Activated CD4-positive, alpha-beta T cell treated with anti-CD3 and anti-CD28 coated beads, Interleukin-2, Interleukin-6, amounts not matched to agents 100 ng/mL and 50 ng/mL, durations not matched to agents 16 hours and 8 hours (primary cell): ENCODE measurements at places on chromosomes 1 and 21.

GRCh38 chr1:88698140-88698539, 14.1 kb downstream of the PKN2 start:
- DNase-seq = no peak

DNA sequence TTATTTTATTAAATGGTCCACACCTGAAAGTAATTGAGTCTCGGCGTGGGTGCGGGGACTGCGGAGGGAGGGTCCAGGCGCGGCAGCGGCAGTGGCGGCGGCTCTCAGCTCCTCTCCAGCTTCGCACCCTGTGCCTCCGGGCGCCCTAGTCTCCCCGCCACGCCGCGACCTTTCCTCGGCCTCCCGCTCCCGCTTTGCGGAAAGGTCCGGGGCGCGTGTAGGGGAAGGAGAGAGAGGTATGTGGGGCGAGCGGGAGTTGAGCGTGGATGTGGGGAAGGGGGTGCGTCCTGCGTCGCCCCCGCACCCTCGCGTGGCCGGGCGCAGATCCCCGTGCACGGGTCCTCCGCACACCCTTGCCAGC, 13.4 kb upstream of the ALX3 start:
- no peak for DNase-seq

DNA sequence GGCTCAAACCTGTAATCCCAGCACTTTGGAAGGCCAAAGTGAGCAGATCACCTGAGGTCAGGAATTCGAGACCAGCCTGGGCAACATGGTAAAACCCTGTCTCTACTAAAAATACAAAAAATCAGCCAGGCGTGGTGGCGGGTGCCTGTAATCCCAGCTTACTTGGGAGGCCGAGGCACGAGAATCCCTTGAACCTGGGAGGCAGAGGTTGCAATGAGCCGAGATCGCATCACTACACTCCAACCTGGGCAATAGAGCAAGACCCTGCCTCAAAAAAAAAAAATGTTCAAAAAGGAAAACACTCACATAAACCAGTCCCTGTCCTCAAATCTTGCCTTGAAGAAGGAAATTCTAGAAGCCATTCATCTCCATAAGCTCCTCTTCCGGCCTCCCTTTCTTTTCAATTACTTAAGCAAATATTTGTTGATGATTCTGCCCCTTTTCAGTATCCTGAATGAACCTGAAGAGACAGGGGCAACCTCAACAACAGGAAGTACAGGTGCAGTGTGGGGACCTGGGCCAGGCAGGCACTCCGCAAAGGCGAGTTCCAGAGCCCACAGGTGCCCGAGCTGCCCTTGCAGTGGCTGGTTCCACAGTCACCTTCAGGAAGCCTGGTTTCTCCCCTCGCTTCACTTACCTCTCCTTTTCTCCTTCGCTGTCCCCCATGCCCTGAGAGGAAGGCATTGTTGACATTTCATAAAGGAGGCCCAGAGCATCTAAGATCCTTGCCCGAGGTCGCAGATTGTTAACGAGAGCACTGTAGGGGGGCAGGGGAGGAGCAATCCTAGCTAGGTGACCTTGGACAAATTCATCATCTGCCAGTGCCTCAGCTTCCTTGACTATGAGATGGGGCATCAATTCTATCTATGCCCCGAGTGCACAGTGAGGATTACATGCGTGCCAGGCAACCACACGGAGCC, 8.9 kb upstream of the LEFTY1 start:
- DNase-seq = no peak

- no peak for DNase-seq
Measured at GRCh38 chr1:228240411-228241240, 32.8 kb downstream of the OBSCN start.

DNA sequence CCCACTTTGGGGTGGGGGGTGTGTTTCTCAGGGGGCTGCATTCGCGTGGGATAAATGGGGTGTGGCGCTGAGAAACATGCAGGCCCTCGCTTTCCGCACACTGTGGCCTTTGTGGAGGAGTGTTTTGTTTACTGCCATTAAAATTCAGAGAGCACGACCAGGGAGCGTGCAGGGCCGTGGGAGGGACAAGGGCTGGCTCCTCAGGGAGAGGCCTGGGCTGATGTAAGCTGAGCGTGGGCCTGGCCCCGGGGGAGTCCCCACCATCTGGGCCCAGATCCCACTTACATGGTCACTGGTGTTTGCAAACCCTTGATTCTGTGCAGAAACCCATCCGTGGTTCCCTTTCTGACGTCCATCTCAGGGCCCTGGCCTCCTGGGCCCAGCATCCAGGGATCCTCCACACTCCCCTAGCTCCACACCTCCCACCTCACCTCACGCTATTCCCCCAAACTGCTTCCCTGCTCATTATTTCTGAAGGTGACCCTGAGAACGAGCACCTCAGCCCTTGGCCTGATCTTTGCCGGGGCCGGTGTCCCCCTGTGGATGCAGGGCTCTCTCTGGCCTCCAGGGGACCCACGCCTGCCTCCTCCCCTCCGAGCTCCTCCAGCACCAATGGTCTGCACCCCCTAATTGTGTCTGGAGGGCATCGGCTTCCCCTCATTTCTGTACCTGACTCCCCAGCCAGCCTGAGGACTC, 92.5 kb upstream of the SIM2 start:
- no peak for DNase-seq

GRCh38 chr1:117671781-117672501, 66.1 kb downstream of the TENT5C start:
- DNase-seq = no peak

DNA sequence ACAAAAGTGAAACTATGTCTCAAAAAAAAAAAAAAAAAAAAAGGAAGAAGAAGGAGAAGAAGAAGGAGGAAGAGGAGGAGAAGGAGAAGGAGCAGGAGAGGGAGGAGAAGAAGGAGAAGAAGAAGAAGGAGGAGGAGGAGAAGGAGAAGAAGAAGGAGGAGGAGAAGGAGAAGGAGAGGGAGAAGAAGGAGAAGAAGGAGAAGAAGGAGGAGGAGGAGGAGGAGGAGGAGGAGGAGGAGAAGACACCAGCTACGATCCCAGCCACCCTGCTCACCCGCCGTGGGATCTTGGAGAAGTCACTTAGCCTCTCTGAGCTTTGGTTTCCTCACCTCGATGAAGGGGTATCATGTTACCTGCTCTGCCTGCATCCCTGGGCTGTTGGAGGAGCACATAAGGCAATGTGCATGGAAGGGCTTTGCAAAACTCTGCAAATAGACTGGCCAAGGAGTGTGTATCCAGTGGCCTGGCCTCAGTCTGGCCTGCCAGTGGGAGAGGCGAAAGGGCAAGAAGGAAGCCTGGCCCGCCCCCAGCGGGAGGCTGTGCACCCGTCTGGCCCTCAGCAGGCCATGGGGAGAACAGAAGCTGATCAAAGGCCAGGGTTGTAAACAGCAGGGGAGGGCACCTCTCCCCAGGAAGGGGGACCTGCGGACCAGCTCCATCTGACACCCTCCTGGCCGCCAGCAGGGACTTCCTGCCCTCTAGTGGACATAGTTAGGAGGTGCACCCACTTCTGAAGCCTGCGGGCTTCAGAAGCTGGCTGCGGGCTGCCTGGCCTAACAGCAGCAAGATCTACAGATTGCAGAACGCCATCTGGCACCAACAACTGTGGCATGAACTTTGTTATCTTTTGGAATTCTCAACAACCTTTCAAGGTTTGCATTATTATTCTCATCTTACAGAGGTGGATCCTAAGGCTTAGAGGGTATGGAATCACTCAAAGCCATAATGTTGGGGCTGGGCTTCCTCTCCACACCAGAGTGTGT, 19.2 kb upstream of the CDK18 start:
- DNase-seq = peak; percentile 76
